ENCODE measurements at places on chromosomes 3 and 15. TPM values are rescaled to one million over a fixed set of nuclear protein-coding genes. Genes with fewer than 3 reads are reported as not detected.

The AHSG gene
- total RNA-seq: not detected

GRCh38 chr15:85333132-85333831, 47.1 kb upstream of the AKAP13 start:
- DNase-seq: no peak

GRCh38 chr3:9945358-9945757, 6.8 kb downstream of the PRRT3 start:
- DNase-seq: no peak

GRCh38 chr15:64690578-64691296, 84.7 kb downstream of the RBPMS2 start:
- DNase-seq: no peak

DNA sequence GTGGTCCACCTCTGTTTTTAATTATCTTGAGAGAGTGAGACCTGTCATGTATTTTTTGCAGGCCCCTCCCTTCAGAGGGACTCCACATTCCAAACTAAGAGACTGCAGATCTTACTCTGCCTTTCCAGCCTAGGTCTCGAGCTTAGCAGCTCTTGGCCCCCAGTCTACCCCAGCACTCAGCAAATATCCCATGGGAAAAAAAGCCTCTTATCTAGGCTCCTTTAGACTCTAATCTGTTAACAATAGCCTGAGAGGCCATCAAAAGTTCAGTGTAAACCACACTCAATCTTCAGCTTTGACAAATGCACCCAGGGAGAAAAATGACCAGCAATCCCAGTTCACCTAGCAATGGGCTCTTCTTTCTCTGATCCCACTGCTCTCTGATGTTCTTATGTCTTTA, 8.6 kb upstream of the BLM start:
- DNase-seq: no peak

GRCh38 chr3:43587303-43587702, 34.5 kb downstream of the ANO10 start:
- DNase-seq: no peak

- no peak for DNase-seq
Observed at GRCh38 chr15:66287461-66288057, 5.8 kb upstream of the DIS3L start.

The TMIE gene
- total RNA-seq: 0.74 TPM

- DNase-seq: no peak
Observed at GRCh38 chr3:102307442-102307841, 127.4 kb upstream of the ZPLD1 start.

GRCh38 chr3:164377466-164377865, 700.8 kb downstream of the SI start:
- DNase-seq: no peak

- DNase-seq: no peak
Observed at GRCh38 chr15:62976301-62976881, 66.2 kb upstream of the TPM1 start.

GRCh38 chr3:6351752-6352151, 509.2 kb upstream of the GRM7 start:
- no peak for DNase-seq

DNA sequence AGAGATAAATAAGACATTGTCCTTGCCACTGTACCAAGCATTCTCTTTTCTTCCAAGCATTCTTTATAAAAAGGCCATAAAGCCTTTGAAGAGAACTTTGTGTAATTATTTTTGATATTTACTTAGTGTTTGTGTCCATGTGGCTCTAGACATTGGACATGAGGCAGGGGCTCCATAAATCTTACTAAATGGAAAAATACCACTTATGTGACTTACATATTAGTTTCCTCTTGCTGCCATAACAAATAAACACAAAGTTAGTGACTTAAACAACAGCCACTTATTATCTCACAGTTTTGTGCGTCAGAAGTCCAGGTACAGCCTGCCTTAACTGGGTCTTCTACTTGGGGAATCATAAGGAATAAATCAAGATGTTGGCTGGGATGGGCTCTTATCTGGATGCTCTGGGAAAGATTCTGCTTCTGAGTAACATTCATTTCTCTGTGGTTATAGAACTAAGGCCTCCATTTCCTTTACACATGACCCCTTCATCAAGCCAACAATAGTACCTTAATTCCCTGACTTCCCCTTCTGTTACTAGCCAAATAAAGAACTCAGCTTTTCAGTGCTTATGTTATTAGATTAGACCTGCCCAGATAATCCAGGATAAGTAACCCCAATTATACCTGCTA, 59.9 kb upstream of the COL8A1 start:
- no peak for DNase-seq

GRCh38 chr15:93206893-93207292, 117.9 kb upstream of the RGMA start:
- no peak for DNase-seq

GRCh38 chr3:153095441-153095840, 66.6 kb upstream of the RAP2B start:
- DNase-seq: no peak

- no peak for DNase-seq
Observed at GRCh38 chr3:18660059-18660458, 234.9 kb upstream of the SATB1 start.

The STAB1 gene
- 124 TPM for total RNA-seq

GRCh38 chr3:124688581-124689454, 41.4 kb upstream of the UMPS start:
- no peak for DNase-seq

The TUSC7 gene
- not detected for total RNA-seq

The GMNC gene
- 0.25 TPM for total RNA-seq

The GOLGA8T gene
- 1.5 TPM for total RNA-seq

- no peak for DNase-seq
Observed at GRCh38 chr3:151305060-151305774, 11.4 kb downstream of the GPR87 start.

DNA sequence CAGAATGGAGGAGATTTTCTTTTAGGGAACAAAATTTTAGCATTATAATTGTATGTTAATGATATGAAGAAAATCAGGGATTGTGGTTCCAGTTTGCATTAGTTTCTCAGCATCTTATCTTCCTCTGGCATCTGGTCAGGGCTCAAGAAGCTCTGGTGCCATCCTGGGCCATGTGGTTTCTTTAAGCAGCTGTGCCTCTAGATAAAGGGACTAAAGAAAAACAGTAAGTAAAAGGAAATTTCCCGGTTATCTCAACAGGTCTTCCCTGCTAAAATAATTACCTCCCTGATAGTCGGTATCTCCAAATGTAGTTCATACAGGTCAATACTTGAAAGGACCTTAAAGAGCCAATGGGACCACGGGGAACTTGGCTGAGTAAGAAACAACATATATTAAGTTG, 375.1 kb upstream of the RBMS3 start:
- DNase-seq: no peak

DNA sequence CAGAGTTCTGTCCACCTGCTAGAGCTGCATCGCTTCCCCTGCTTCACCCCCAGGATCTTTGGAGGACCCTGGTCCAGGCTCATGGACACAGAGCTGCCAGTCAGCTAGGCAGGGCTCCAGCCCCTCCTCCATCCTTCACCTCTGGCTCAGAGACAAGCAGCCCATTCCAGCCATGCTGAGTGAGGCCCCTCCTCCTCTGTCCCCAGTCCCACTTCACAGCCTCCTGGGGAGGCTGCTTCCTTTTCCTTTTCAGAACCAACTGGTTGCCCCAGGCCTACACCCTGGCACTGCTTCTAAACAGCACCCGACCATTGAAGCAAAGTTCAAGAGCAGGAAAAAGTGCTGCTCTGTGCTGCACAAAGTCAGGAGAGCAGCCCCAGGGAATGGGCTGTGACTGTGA, 22.2 kb downstream of the IQSEC1 start:
- DNase-seq: no peak

DNA sequence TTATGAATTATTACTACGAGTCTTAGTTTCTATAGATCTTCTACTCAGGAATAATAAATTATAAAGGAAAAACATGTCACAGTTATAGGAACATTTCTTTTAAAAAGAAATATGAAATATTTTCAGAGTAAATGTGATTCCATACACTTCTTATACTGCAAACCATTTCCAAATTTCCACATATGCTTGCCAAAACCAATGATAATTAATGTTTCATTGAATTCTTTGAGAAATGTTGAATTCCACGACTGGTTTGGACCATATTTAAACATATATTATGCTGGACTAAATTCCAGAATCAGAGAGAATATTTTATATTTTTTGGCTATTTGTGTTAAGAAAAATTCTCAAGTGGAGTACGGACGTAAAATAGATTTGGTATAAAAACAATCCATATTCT, 144.6 kb downstream of the EPHA3 start:
- DNase-seq: no peak

DNA sequence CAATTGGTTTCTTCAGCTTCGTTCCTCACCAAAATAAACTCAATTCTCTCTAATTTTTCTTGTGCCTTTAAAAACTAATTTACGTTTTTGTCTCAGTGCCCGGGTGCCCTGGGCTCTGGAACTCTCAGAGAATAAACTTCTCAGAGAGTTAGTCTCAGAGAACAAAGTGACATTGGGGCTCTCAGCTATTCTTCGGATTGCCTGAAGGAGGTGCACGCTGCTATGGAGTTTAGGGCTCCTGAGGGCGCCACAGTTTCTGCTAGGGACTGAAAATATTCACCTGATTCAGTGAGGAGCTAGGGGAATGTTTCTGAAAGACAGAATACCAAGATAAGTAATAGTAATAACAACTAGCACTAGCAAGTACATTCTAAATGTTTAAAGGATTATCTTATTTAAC, 22.7 kb downstream of the ZIC4 start:
- no peak for DNase-seq

- DNase-seq: peak; percentile 18
Observed at GRCh38 chr3:27666272-27666671, 55.9 kb downstream of the EOMES start.

GRCh38 chr3:131503320-131503635, 507 bp upstream of the MRPL3 start:
- DNase-seq: no peak

The FOXB1 gene
- total RNA-seq: not detected

GRCh38 chr15:36769098-36769497, 189.7 kb downstream of the CDIN1 start:
- DNase-seq: no peak

DNA sequence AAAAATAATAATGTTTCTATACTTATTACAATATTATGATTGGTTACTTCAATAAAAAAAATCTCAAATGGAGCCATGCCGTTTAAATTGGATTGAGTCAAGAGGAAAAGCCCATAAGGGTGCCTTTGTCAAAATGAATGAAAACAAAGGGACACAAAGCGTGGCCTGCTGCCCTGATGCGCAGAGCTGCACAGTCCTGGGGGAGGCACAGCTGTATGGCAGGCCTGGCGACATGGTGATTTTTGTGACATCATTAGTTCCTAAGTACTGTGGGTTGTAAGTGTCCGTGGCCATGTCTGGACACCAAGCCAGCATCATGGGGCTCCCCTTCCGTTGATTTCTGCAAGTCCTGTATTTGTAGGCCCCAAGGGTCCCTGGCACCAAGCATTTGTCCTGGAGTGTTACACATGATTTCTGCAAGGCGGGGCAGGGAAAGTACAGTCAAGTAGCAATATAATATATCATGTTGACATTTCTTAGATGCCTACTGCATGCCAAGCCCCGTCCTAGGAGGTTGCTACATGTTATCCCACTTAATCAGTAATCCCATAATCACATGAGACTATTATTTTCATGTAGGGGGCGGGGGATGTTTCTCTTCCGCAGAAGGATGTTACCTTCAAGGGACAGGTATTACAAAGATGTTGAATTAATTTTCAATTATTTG, 59.7 kb downstream of the GHSR start:
- no peak for DNase-seq

The VWA5B2 gene
- total RNA-seq: 0.98 TPM

DNA sequence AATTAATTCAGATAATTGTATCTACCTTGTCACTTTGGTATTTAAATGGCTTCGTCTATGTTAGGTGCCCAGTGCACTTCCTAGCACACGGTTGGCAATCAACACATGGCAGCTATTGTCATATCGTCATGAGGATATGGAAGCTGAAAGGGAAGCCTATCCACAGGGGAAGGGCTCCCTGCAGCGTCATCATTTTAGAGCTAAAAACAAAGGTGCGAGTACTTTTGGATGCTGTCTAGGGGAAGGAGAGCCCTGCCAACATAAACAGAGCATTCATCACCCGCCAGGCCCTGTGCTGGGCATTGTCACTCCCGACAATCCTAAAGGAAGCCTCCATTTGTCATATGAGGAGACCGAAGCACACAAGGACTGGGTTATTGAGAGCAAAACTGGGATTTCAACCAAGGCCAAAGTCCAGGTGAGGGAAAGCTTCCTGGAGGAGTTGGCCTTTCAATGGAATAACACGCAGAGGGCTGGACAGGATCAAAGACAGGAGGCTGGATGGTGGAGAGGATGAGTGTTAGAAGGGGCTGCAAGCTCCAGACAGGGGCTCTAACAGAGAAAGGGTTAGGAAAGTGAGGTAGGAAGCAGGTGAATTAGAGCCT, 8.0 kb upstream of the PARL start:
- DNase-seq: no peak

GRCh38 chr3:84621823-84622222, 337.0 kb upstream of the CADM2 start:
- DNase-seq: no peak

The STRIT1 gene
- not detected for total RNA-seq
